ENCODE measurements at places on chromosomes 16 and 17. TPM values are rescaled to one million over a fixed set of nuclear protein-coding genes. Genes with fewer than 3 reads are reported as not detected.
A peak's percentile ranks its signal among the peaks of the same experiment; 100 is the strongest.

- no peak for DNase-seq
Measured at GRCh38 chr17:5797447-5798050, 213.2 kb upstream of the NLRP1 start.

The TMEM97 gene
- 20.6 TPM for total RNA-seq

The ZSCAN10 gene
- not detected for total RNA-seq

DNA sequence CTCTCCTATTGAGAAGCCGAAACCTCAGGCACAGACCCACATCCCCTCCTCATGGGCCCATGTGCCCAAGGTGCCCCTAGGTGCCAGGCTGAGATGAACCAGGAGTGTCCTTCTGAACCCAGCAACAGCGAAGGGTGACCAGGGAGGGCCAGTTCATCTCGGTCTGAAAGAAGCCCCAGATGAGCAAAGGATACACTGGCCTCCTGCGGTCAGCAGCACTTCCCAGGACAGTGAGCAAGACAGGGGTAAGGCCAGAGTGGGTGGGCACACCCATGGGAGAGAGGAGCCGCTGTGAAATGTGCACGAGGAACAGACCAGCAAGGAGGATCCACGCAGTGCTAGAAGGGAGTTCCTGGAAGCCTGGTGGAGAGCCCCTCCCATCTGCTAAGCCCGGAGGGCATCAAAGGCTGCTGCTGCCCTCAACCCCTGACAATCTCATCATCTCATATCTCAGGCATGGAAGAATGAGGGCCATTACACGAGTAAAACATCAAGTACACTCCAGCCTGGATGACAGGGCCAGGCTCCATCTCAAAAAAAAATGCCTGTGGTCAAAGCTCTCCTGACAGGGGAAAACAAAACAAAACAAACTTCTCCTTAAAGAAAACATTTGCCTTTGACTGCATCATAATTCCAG lies 3.3 kb upstream of the HBZ start:
- peak; percentile 90 for DNase-seq
